ENCODE measurements at places on chromosomes 16 and 17. TPM values are rescaled to one million over a fixed set of nuclear protein-coding genes. Genes with fewer than 3 reads are reported as not detected.

Gene CDRT15L2
- total RNA-seq: not detected

Gene MYO1C
- total RNA-seq: 135 TPM

Gene SYNGR3
- total RNA-seq: 6.1 TPM

Gene KCNH4
- 0.42 TPM for total RNA-seq

Gene CTRL
- 1.5 TPM for total RNA-seq

Gene CNTD1
- not detected for total RNA-seq

Gene TSNAXIP1
- 0.34 TPM for total RNA-seq

Gene EIF1
- 1,716 TPM for total RNA-seq

Gene SCNN1G
- total RNA-seq: 0.07 TPM

Gene TBC1D16
- total RNA-seq: 8.4 TPM

Gene ZPBP2
- not detected for total RNA-seq
